ENCODE measurements at places on chromosomes 12 and 14.

GRCh38 chr12:125004621-125005020 lies 11.2 kb downstream of the BRI3BP start:
- DNase-seq = no peak

- no peak for DNase-seq
These were observed 8.4 kb downstream of the FAM186A start for GRCh38 chr12:50387972-50388478.

DNA sequence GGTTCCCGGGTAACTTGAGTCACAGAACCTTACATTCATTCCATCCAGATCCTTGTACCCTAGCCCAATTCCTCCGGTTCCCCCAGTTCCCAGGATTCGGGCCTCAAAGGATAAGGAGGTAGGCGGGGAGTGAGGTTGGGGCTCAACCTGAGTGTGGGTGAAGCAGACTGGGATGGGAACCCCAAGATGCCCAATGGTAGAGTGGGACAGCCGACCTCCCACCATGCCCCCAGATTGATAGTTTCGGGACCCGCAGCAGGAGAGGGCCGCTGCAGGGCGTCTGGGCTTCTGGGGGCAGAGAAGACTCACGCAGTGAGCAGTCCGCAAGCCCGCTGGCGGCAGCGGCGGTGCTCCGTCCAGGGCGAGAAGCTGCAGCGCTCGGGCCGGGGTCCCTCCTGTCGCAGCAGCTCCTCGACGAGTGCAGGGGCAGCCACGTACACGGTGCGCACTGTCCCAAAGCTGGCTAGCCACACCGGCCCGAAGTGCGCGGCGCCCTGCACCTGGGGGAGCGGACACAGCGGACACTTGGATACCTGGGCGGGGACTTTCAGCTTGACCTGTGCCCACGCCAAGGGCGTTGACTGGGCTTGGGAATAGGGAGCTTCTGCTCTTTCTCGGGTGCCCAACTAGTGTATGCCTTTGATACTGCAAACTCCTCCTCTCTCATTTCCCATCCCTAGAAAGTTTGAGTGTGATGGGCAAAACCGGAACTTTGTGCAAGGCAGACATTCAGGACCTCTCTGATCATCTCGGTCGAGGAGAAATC lies 997 bp downstream of the CYP27B1 start:
- no peak for DNase-seq

- DNase-seq = no peak
These were observed 47.0 kb downstream of the C12orf50 start for GRCh38 chr12:87982208-87982607.

DNA sequence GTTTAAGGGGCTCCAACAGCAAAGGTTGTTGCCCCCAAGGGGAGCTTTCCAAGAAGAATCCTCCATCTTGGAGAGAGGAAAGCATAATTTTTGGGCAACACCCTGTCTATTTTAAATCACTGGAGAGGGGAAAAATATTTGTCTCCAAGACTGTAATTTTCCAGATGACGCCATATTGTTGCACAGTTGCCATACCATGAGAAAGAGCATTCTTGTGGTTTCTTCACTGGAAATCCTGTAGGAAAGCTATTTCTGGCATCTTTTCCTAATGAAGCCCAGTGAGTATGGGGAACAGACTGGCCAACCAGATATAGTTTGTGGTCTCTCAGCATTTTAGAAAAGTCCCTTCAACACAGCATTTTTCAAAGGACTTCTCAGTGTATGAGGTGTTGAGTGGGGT lies 88.1 kb upstream of the MANSC4 start:
- DNase-seq = no peak

GRCh38 chr12:26800347-26800746 lies 32.6 kb downstream of the ITPR2 start:
- no peak for DNase-seq
